ENCODE measurements at places on chromosomes 2 and 18.

DNA sequence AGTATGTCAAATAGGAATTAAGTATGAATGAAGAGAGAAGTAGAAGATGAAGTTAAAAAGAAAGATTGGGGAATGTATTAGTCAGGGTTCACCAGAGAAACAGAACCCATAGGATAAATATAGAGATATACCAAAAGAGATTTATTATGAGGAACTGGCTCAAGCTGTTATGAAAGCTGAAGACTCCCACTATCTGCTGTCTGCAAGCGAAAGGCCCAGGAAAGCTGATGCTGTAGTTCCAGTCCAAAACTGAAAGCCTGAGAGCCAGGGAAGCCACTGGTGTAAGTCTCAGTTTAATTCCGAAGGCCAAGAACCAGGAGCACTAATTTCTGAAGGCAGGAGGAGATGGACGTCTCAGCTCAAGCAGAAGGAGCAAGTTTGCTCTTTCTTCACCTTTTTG lies 200.9 kb upstream of the FN1 start:
- no peak for DNase-seq

DNA sequence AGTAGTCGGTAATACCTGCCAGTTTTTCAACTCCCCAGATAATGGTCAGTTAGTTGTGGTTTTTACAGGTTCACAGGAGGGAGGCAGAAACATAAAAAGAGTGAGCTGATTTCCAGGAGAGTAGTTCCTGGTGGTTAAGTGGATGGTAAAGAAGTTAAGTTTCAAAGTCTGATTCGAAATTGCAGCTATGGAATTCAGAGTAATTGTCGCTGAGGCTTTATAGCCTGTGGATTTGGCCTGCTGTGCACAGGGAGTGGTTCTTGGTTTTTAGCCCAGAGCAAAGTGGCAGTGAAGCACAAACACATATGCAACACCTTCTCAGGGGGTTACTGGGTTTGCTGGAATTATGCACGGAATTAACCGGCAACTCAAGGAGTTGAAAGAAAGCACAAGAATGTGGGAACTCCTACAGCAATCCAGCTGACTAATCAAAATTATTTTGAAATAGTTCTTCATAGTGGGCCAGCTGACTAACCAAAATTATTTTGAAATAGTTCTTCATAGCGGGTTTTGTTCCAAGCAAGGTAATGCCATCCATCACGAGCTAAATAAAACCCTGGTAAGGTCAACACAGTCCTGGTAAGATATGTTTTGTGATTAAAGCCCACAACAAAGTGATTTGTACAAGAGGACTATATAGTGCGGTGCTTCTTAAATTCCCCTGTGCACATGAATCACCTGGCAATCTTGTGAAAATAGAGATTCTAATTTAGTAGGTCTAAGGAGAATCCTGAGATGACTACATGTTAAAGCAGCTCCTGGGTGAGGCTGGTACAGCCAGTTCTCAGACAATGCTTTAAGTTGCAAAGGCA lies 94.4 kb downstream of the SGPP2 start:
- DNase-seq: peak; percentile 31

- peak; percentile 87 for DNase-seq
Measured at GRCh38 chr2:24435391-24436316, 55.4 kb upstream of the NCOA1 start.

DNA sequence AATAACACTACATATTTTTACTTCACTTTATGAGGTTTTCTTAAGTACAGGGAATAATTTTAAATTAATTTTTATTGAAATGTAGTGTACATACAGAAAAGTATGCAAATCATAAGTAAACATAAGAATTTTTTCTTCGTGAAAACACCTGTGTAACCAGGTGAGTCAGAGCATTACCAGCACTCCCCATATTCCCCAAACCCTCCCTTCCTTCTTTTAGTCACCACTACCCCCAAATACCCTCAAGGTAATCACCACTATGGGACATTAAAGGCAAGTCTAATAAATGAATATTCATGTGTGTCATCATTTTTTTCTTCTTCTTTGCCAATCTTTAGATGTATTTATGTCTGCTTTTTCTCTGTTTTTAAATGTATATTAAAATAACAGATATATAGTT lies 139.9 kb upstream of the LTBP1 start:
- no peak for DNase-seq

GRCh38 chr2:238238311-238238765 lies 1.5 kb downstream of the HES6 start:
- DNase-seq: no peak

DNA sequence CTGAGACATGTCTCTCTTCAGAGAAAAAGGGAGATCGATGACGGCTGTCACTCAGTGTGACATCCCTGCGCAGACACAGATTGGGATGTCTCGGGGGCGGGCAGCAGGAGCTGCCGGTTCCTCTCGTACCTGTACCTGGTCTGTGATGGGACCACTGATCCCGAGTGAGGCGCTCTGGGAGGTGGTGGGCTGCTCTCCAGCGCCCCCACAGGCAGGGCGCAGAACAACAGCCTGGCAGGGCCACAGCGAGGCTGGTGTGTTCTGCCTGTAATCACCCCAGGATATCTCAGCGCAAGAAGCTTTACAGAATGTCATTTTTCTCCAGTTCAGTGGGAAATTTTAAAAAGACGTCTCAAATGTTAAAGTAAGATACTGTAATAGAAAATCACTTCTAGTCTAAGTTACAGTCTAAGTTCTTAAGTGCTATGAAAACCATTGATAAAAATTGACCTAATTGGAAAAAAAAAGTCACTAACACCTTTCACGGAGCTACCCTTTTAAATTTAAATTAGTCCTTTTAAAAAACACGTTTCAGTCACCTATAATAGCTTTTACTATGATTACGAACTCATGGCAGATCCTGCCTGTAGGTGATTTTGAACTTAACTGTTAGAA lies 189.8 kb downstream of the SNTG2 start:
- no peak for DNase-seq

DNA sequence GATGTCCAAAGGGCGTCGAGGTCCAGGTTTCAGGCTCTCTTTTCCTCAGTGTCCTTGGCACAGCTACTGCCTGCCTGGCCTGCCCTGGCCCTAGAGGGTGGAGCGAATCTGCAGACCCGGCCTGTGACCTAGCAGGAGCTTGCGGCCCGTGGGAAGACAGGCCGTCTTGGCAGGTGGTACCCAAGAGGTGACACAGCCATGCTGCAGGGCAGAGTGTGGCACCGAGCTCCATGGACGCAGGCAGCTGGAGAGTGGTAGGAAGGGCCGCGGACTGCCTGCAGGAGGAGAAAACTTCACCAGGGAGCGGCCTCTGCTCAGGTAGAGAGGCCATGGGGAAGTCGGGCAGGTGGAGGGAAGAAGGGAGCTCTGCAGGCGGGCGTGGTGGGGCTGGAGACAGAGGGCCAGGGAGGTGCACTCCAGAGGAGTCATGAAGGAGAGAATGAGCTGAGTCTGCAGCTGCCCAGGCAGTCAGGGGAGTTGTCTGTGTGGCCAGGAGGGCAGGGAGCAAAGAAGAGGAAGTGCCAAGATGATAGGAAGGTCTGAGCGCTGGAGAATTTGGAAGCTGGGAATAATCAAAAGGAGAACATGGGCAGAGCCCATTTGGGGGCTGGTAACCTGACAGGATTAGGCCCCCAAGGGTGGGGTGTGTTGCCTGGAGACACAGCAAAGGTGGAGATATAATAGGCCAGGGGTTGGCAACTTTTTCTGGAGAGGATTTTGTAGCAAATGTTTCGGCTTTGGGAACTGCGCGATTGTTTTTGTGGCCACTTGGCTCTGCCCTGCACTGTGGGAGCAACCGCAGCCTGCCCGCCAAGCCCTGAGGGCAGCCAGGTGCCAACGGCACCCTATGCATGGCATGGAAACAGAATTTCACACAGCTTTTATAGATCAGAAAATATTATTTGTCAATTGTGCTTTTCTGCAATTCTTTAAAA lies 154.4 kb upstream of the PXDN start:
- DNase-seq: no peak

- no peak for DNase-seq
Measured at GRCh38 chr2:47196046-47196445, 40.9 kb upstream of the STPG4 start.

DNA sequence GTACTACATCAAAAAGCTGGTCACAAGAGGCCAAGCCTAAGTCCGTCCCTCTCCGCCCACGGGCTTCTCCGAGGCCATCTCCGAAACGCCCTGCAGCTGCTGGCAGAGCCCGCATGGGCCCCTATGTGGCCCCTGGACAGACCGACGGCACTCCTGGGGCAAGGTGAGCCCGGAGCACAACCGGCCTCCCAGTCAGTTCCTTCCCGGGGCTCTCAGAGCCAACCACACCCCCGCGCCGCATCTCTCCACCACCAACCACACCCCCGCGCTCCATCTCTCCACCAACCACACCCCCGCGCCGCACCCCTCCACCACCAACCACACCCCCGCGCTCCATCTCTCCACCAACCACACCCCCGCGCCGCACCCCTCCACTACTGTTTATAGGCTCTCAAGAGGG lies 93.5 kb downstream of the ZNF516 start:
- DNase-seq: no peak

Data from right lung (tissue), 10 donors.